ENCODE measurements at places on chromosomes 7 and 10. TPM values are rescaled to one million over a fixed set of nuclear protein-coding genes. Genes with fewer than 3 reads are reported as not detected.

DNA sequence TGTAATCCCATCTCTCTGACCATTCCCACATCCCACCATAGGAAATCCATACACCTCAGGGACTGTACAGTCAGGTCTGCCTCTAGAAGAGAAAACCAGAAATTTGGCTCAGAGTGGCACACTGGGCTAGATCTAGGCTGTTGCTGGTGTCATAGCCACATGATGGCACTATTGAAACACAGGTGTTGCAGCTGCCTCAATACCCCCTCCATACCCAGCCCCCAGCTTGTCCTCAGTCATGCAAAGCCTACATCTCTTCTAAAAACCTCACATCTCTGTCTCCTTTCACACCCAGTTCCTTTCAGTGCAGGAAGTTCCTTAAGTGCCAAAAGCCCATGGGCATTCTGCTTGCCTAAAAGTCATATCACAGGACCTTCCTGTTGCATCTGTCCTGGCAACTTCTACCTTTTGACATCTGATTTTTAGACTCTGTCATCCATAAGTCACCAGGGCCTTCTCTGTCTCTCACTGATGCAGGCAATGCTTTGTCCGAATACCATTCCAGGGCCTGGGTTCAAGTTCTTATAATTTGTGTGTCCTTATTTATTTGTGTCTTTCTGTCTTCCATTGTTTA lies 27.0 kb upstream of the HIBADH start:
- DNase-seq, result peak; percentile 53

- no peak for DNase-seq
These were observed 151.0 kb upstream of the NEBL start for GRCh38 chr10:21048068-21048467.

- DNase-seq, result no peak
These were observed 43.7 kb downstream of the OSBPL3 start for GRCh38 chr7:24936121-24936824.

GRCh38 chr7:141701489-141702046 lies 398 bp downstream of the DENND11 start:
- DNase-seq, result peak; percentile 61

GRCh38 chr10:71278691-71279588 lies 40.1 kb upstream of the SLC29A3 start:
- no peak for DNase-seq

GRCh38 chr7:136039577-136040345 lies 62.6 kb upstream of the MTPN start:
- no peak for DNase-seq

- no peak for DNase-seq
These were observed 98.2 kb downstream of the RNF216 start for GRCh38 chr7:5683280-5683670.

- DNase-seq, result no peak
These were observed 167.6 kb downstream of the AUTS2 start for GRCh38 chr7:69765879-69766278.

DNA sequence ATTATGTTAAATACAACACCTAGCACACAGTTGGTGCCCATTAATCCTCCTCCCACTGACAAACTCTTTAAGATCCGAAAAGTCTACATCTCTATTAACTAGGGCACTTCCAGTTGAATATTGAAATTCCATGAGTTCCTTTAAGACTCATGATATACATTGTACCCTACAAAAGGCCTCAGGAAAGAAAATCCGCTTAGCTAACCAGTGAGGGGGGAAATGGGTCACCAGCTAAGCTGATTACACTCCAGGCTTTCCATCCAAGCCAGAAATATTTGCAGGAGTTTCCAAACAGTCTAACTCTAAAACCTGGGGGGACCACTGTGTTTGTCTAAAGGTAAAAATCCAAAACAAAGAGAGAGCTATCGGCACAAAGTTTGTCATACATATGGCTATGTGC lies 1.3 kb upstream of the LRIT2 start:
- DNase-seq, result no peak

DNA sequence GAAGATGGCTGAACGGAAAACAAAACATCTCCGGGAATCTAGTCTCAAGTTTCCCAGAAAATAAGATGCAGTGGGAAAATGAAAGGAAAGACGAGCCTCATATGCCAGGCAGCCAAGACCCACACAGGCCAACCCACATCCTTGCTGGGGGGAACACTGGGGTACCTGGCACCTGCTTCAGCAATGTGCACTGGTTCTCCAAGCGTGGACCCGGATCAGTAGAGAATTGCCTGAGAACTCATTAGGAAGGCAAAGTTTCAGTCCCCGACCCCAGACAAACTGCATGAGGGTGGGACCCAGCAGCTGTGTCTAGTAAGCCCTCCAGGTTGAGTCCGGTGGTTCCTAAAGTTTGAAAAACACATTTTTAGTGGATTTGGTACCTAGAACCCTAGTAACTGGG lies 18.4 kb downstream of the FAM53B start:
- peak; percentile 13 for DNase-seq

GRCh38 chr10:23106331-23107072 lies 11.1 kb downstream of the MSRB2 start:
- no peak for DNase-seq

- no peak for DNase-seq
These were observed 12.4 kb downstream of the NDST2 start for GRCh38 chr10:73798927-73799560.

- DNase-seq, result no peak
These were observed 1.0 kb downstream of the SEPHS1 start for GRCh38 chr10:13347043-13347499.

DNA sequence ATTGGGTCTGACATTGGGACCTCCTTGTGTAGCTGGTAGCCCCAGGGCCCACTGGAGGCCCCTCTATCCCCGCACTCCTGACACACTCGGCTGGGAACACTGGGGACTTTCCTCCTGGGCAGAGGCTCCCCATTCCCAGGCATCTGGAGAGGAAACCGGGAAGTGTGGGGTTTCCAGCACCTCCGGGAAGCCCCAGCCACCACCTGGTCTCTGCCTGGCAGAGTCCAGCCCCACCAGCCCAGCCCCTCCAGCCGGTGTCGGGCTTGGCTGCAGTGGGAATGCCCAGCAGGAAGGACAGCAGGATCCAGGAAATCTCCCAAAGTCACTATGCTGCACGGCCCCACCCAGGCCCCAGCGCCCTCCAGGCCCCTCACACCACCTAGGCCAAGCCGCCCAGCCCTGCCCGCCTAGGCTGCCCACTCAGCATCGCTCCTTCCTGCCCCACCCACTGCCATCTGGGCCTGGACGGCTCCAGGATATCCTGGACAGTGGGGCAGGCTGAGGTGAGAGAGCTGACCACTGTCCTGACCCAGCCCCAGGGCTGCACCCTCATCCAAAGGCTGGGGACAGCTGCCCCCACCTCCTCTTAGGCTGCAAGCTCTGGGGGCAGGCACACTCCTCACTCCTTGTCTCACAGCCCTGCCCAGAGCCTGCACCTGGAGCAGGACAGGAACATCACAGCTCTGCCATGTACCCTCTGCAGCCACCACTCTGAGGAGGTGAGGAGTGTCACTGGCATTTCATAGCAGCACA lies 11.8 kb downstream of the RASGEF1A start:
- no peak for DNase-seq

GRCh38 chr7:3274131-3274530 lies 26.9 kb upstream of the SDK1 start:
- no peak for DNase-seq

- no peak for DNase-seq
These were observed 97.9 kb downstream of the GAD2 start for GRCh38 chr10:26314265-26315013.

DNA sequence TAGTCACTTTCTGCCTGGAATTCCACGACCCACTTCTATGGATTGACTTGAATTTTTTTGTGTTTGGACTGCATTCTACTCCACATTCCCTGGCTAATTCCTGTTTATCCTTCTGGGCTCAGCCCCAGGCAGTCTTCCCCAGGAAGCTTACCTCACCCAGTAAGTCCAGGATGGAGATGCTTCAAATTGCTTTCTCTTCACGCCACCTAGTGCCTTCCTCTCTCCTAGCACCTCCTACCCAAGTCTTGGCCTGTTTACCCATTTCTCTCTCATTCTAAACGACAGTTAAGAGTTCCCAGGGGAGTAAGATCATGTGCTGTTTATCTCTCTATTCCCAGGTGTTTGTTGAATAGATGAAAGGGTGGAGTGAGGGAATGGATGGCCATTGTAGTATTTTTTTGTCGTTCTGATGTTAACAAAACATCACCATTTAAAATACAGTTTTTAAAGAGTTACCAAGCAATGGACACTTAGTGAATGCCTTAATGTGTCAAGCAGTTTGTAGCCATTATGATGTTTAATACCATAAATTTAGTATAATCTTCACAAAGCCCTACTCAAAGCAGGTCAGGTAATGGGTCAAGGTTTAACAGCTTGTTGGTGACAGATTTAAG lies 45.5 kb upstream of the TARP start:
- peak; percentile 63 for DNase-seq

DNA sequence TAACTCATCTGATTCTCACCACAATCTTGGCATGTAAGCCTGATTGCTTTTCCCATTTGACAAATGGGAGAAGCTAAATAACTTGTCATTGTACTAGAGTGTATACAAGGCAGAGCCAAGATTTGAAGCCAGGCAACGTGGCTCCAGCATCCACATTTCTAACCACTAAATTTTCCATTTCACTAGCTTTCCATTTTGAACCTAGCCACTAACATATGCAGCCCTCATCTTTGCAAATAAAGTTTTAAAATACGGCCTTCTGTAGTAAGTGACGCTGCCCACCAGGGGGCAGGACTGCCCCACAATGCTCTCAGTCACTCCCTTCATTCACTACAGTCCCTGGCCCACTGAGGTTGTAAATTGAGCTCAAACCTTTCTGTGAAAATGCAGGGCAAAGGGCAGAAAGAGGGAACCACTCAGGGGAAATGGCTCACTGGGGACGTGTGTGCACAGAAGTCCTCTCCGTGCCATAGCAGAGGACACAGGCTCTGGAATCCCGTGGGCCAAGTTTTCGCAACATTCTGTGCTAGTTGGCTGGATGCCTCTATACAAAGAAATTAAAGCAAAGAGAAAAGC lies 315.7 kb downstream of the TNS3 start:
- peak; percentile 53 for DNase-seq

DNA sequence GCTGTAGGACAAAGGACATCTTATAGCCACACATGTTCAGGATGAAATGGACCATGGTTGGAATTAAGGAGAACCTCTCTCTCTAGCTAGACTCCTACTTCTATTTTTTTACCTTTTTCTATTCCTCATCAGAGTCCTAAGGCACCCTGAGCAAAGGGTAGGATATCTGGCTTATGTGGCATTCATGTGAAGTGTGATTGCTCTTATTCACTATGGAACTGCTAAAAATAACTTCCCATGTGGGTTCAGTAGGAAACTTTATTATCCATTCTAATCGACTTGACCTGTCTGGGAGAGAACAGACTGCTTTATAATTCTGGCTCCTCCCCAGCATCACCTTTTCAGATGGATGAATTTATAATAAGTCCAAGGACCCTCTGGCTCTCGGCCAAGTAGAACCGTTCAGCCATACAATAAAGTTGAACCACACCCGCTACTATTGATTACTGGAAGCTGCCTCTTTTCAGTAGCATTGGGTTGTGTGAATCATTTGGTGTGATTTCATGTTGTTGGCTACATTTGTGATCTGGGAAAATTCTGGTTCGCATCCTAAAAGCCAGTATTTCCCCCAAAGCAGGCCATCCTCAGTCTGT lies 117.5 kb downstream of the NRF1 start:
- DNase-seq, result no peak

HOXA13 gene
- polyA plus RNA-seq, result 1.1 TPM

INTS15 gene
- 18.1 TPM for polyA plus RNA-seq

CFAP70 gene
- polyA plus RNA-seq, result 43.6 TPM

PDK4 gene
- 323 TPM for polyA plus RNA-seq

KIAA1217 gene
- polyA plus RNA-seq, result 20.8 TPM

Data from adrenal gland (tissue), 19 donors.